ENCODE measurements at places on chromosomes 7 and 10.

DNA sequence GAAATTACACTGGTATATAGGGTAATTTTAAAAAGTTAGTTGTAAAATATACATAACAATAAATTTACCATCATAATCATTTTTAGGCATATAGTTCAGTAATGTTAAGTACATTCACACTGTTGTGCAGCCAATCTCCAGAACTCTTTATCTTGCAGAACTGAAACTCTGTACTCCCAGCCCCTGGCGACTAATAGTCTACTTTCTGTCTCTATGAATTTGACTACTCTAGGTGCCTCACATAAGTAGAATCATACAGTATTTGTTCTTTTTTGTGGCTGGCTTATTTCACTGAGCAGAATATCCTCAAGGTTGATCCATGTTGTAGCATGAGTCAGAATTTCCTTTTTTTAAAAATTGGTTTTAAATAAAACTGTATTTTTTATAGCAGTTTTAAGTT, 41.4 kb downstream of the NRF1 start:
- DNase-seq: no peak

DNA sequence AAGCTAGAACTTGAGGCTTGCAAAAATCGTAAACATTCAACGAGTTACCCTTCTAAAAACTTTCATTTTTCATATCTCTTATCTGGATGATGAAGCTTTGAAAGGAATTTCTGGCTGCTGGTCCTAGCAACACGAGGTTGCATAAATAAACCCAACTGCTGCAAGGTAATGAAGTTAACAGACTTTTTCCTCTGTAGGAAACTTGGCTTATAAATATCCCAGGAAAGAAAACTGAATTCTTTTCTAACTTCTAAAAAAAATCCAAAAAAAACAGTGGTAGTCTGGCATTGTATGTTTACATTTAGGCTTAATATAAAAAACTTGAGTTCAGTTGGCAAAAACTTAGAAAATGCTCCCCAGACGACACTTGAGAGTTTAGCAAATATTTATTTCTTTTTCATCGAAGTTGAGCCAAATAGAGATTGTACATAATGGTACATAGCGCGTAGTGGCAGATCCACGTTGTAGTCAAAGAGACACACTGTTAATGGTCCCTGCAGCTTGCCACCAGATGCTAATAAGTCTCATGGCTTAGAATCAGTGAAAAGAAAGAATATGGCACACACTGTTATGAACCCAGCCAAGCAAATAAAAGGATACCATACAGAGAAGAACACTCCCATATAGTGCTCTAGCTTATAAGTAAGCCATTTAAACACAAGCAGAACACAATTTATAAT, 200.3 kb upstream of the PCLO start:
- DNase-seq: no peak

DNA sequence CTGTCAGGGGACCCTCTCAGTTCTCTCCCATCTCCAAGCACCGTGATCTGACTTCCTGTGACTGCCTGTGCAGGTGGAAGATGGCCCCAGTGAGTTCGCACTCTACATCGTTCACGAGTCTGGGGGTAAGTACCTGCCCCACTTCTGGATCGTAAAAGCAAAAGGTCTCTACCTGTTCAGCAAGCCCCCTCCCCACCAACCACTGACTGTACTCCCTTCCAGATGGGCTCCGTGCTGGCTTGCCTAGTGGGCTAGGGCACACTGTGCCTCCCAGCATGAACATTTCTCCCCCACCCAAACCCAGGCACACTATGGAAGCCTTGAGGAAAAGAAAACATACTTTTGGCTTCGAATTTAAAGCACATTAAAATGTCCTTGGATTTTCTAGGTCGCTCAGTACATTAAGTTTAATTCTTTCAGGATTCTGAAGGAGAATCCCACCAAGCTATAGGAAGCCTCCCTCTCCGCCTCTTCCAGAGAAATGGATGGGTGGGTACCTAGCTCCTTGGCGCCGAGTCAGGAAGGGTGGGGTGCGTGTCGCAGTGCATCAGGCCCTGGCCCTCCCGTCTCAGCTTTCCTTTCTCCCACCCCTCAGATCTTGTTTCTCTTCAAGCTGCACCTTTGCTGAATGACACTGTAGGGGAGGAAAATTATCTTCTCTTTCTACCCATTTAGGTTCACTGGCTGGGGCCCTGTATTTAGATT, 11.0 kb upstream of the ZNF22 start:
- no peak for DNase-seq

DNA sequence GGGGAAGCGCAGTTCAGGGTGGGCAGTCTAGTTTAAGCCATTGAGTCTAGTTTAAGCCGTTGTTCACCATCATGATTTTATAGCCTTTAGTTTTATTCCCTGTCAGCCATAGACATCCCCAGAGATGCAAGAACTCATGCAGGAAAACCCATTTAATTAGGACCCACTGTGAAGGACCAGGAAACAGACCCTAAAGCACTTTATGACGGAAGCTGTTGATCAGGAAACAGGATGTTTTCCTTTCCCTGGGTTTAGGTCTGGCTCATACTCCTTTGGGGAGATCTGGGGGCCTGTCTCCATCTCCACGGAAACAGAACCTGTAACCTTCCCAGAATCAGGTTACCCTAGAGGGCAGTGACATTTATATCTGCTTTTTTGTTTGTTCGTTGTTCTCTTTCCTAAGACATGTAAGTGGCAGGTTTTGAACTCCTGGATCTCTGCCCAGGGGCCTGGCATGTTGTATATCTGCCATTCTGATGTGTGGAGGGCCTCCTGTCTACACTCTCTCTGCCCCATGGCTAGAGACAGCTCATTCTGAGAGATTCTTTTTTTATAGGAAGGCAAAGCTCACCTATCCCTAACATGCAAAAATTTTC, 657.2 kb upstream of the GALNT17 start:
- no peak for DNase-seq

GRCh38 chr10:30834153-30834552, 197.5 kb downstream of the ZNF438 start:
- DNase-seq: no peak

GRCh38 chr10:68601501-68602265, 41.5 kb downstream of the TET1 start:
- DNase-seq: no peak

DNA sequence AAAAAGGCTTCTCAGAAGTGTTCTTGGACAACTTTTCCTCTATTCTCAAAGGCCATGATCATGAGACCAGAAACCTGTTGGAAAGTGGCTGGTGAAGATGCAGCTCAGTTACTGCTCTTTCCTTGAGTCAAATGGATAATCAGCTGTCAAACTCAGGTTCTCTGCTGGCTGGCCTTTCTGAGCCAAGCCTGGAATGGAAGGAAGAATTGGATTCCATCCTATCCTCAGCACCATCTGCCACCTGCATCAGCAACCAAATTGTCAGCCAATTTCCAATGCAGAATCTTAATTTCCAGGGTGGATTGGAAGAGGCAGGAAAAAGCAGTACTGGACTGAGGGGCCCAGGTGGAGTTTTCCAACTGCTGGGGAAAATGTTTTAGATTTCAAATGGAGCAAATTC, 631.7 kb downstream of the KCNMA1 start:
- DNase-seq: no peak

GRCh38 chr7:84677117-84677732, 482.6 kb upstream of the SEMA3A start:
- no peak for DNase-seq
